Spinal cord (tissue), 10 donors: ENCODE measurements at places on chromosomes 1 and 21. TPM values are rescaled to one million over a fixed set of nuclear protein-coding genes. Genes with fewer than 3 reads are reported as not detected.

DNA sequence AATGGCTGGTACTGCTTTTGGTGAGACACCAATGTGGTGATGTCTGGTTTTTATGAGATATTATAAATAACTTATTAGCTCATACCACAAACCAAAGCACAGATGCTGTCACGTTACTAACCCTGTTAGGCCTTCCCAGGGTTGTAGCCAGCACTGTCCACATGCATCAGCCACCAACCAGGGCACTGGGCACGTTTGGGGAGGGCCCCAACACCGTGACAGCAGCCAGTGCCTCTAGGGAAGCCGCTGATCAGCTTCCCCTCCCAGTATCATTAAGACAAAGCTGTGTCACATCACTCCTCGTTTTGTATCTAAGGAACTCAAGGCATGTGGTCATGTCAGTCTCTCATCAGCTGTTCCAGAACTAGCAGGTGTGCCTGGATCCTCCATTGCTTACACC, 13.9 kb downstream of the URB1 start:
- H3K4me1 ChIP-seq, result no peaks in the 10 kb centered on the region
- no peak for DNase-seq
- H3K27me3 ChIP-seq, result no peaks in the 10 kb centered on the region
- H3K27ac ChIP-seq, result no peak overlapping the region

DNA sequence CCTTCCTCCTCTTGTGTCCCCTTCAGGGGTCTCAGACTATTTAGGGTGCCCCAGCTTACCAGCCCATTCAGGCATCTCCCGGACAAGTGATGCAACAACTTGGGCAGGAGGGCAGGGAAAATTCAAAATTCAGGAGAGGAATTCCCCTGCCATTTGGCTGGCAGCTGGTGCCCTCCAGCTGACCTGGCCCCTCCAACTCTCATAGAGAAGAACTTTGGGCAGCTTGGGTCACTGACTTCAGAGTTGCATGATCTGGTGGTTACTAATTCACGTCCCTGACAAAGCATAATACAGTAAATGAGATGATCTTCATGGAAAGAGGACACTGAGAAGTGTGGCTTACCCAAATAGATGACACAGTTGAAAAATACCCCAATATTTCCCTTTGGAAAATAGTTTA, at the start of gene FCAMR:
Gene FCAMR (minus strand): TSS at position 15 of the 400 bp plus-strand sequence. CDS start 335 bp downstream, outside the sequence.
- no peak for DNase-seq
- H3K27ac ChIP-seq, result no peak within 1 kb of the TSS
- H3K27me3 ChIP-seq, result no peaks in the 10 kb centered on the region

Gene OR2L5
- total RNA-seq, result 0.17 TPM

Gene VANGL1
- 8.0 TPM for total RNA-seq

- H3K27ac ChIP-seq, result no peak overlapping the region
- no peaks in the 10 kb centered on the region for H3K36me3 ChIP-seq
- no peak for DNase-seq
- H3K4me3 ChIP-seq, result no peak overlapping the region
- no peaks in the 10 kb centered on the region for H3K27me3 ChIP-seq
- no peaks in the 10 kb centered on the region for H3K4me1 ChIP-seq
These were observed 222.4 kb downstream of the HHIPL2 start for GRCh38 chr1:222325506-222325905.

GRCh38 chr1:198276241-198276640, 119.4 kb downstream of the NEK7 start:
- no peak overlapping the region for H3K27ac ChIP-seq
- H3K27me3 ChIP-seq, result no peaks in the 10 kb centered on the region
- H3K4me1 ChIP-seq, result no peaks in the 10 kb centered on the region
- H3K4me3 ChIP-seq, result no peak overlapping the region
- no peak for DNase-seq
- no peaks in the 10 kb centered on the region for H3K36me3 ChIP-seq

Gene DOCK7
- total RNA-seq, result 83.2 TPM

DNA sequence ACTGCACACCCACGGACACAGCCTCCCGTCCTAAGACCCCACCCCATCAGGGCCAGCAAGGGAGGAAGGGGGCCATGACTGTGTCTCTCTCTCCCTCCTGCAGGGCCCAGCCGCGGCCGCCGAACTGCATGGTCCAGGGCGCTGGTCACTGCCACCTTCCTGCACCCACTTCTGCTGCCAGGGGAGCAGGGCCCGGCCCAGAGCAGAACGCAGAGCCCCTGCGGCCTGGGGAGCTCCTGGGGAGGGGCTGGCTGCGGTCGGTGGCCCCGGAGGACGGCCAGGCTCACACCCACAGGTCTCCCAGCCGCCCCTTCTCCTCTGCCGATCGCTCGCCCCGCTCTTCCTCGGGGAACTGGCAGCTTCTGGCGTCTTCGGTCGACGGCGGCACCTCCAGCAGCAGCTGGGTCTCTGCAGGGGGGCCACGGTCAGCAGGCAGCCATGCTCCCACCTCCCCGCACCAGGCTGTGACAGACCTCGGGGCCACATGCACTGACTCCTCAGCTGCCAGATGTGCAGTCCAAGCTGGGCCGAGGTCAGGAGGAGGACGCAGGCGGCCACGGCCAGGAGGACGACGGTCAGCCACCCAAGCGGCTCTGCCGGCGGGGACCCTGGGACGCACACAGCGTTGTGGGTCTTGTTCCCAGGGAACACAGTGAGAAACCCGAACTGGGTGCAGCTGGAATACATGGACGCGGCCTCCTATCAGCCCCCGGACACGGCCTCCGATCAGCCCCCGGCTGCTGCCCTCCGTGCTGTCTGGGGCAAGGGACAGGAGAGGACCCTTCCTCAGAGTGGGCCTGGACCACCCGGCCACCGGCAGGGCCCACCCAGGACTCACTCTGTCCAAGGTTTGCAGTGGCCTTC, 2.6 kb downstream of the TNFRSF18 start:
- DNase-seq, result no peak
- H3K4me3 ChIP-seq, result no peak overlapping the region
- no peaks in the 10 kb centered on the region for H3K36me3 ChIP-seq
- peaks cover 27% of the 10 kb centered on the region for H3K4me1 ChIP-seq

Gene CDKN2C
- total RNA-seq, result 18.9 TPM

DNA sequence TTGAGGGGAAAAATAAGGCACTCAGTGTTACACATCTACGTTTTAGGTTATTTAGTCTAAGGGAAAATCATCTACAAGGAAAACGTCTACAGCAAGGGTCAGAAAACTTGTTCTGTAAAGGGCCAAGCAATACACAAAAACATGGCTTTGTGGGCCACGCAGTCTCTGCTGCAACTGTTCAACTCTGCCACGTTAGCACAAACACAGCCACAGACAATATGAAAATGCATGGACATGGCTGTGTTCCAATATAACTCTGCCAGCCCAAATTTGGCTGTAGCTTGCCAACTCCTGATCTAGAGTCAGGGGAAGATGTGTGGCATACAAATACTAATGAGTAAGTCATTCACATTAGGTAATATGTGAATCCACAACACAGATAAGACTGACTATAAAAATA, 40.7 kb downstream of the COA6 start:
- H3K4me1 ChIP-seq, result no peaks in the 10 kb centered on the region
- peak; percentile 58 for DNase-seq
- no peak overlapping the region for H3K4me3 ChIP-seq
- H3K27me3 ChIP-seq, result no peaks in the 10 kb centered on the region
- no peak overlapping the region for H3K27ac ChIP-seq

Gene EFNA1
- total RNA-seq, result 27.8 TPM

Gene LRRC71
- 0.30 TPM for total RNA-seq

Gene DMBX1
- total RNA-seq, result 0.33 TPM

GRCh38 chr1:231431665-231432415, 9.8 kb upstream of the EGLN1 start:
- H3K4me3 ChIP-seq, result no peak overlapping the region
- no peaks in the 10 kb centered on the region for H3K36me3 ChIP-seq
- no peaks in the 10 kb centered on the region for H3K4me1 ChIP-seq
- no peaks in the 10 kb centered on the region for H3K27me3 ChIP-seq
- H3K27ac ChIP-seq, result no peak overlapping the region

- no peak for DNase-seq
- H3K36me3 ChIP-seq, result no peaks in the 10 kb centered on the region
- no peak overlapping the region for H3K4me3 ChIP-seq
- no peaks in the 10 kb centered on the region for H3K4me1 ChIP-seq
- H3K27me3 ChIP-seq, result no peaks in the 10 kb centered on the region
These were observed 57.8 kb downstream of the ZNF281 start for GRCh38 chr1:200351826-200352549.

- H3K4me1 ChIP-seq, result peaks cover 48% of the 10 kb centered on the region
- H3K27me3 ChIP-seq, result no peaks in the 10 kb centered on the region
These were observed 39.0 kb downstream of the COQ8A start for GRCh38 chr1:226979115-226979516.

Gene VPS72
- total RNA-seq, result 67.7 TPM

DNA sequence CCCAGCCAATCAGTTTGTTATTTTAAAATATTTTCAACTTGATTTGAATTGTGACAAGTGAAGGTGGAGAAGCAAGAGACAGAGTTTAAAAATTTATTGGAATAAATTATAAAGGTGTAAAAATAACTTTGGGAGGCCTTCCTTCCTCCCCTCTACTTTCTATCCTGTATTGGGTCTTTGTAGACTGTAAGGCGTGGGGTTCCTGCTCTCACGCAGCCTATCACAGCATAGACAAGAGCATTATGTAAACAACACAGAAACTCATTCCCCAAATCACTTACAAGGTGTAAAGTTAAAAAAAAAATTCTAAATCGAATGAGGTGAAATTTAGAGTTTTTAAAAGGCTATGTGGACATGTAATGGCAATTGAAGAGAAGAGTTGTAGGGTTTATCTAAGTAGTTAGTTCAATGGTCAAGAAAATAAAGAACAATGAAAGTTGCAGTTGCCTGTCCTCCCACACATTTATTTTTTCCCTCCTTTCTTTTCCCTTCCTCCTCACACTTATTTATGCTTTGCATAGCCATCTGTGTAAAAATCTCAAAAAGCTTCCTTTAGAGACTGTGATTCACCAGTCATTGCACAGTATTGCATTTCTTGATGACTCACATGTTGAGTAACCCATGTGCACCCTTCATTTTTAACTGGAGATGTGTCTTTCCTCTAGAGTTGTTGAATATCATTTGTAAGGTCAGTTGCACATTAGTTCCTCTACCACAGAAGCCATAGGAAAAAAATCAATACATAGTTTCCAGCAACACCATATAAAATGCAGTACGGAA, 242.2 kb downstream of the PTPRC start:
- H3K4me3 ChIP-seq, result no peak overlapping the region
- H3K36me3 ChIP-seq, result no peaks in the 10 kb centered on the region
- peaks cover 6% of the 10 kb centered on the region for H3K4me1 ChIP-seq
- H3K27ac ChIP-seq, result no peak overlapping the region
- DNase-seq, result no peak

Gene ATAD3C
- total RNA-seq, result 0.10 TPM

Gene MORN1
- 8.4 TPM for total RNA-seq

Gene KCNJ15
- total RNA-seq, result 1.9 TPM

GRCh38 chr1:186429017-186429416, 31.9 kb downstream of the PDC start:
- no peak for DNase-seq
- H3K27me3 ChIP-seq, result no peaks in the 10 kb centered on the region
- no peak overlapping the region for H3K27ac ChIP-seq
- no peaks in the 10 kb centered on the region for H3K4me1 ChIP-seq
- H3K36me3 ChIP-seq, result no peaks in the 10 kb centered on the region

Gene PRDM16
- 8.3 TPM for total RNA-seq

Gene SLC45A3
- total RNA-seq, result 9.5 TPM

GRCh38 chr1:243407284-243408018, 151.6 kb downstream of the SDCCAG8 start:
- no peak overlapping the region for H3K27ac ChIP-seq
- no peak overlapping the region for H3K4me3 ChIP-seq
- no peaks in the 10 kb centered on the region for H3K27me3 ChIP-seq
- H3K36me3 ChIP-seq, result no peaks in the 10 kb centered on the region
- no peaks in the 10 kb centered on the region for H3K4me1 ChIP-seq

DNA sequence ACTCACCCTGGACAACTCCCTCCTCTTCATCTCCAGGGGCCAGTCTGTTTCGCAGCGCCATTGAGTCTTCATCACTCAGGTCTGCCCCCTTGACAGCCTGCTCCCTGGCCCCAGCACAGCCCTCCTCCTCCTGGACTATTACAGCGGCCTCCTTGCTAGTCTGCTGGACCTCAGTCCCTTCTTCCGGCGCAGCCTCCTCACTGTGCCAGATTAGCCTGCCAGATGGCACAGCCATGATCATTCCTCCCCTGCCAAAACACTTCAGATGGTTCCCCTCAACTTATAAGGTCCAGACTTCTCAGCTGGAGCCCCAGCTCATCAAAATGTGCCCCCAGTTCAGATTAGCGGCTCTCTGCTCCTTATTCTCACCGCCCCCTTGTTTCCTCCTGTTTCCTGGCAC, 7.0 kb upstream of the CELSR2 start:
- H3K4me1 ChIP-seq, result peaks cover 41% of the 10 kb centered on the region
- H3K4me3 ChIP-seq, result no peak overlapping the region
- no peak for DNase-seq
- H3K27me3 ChIP-seq, result no peaks in the 10 kb centered on the region
- H3K27ac ChIP-seq, result no peak overlapping the region
- peaks cover 23% of the 10 kb centered on the region for H3K36me3 ChIP-seq

- peaks cover 20% of the 10 kb centered on the region for H3K4me1 ChIP-seq
- DNase-seq, result peak; percentile 32
These were observed 64.0 kb downstream of the SLC19A1 start for GRCh38 chr21:45478115-45478801.

DNA sequence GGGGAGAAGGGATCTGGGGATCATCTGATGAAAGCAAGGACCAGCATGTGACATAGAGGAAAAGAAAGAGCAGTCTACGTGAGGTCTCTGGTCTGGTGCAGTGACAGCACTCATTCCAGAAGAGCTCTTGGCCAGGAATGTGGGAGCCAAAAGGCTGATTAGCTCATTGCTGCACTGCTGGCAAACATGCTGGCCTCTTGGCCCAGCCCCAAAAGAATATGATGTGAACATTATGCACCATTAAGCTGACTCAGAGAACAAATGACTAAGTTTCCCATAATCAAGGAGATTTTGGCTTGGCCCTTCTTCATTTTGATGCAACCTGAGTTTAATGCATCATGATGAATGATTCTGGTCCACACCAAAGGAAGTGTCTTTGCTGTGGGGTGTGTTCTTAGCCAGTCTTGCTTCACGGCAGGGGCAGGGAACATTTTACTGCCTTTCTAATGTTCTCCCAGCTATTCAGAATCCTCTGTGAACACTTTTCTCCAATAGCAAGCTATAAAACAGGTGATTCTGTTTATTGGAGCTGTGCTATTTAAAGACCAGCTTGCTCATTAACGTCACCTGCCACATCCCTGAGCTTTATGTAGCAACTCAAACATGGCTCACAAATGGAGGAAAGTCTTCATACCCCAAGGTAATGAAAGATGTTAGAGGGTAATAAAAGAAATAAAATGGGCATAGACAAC, 55.1 kb downstream of the PCBP3 start:
- no peaks in the 10 kb centered on the region for H3K36me3 ChIP-seq
- no peaks in the 10 kb centered on the region for H3K4me1 ChIP-seq
- no peak overlapping the region for H3K4me3 ChIP-seq
